COLO829 (cell line): ENCODE measurements at places on chromosomes 16 and 17.

- DNase-seq = no peak
These were observed 145.7 kb downstream of the STXBP4 start for GRCh38 chr17:55114283-55114682.

- no peak for DNase-seq
These were observed 4.1 kb downstream of the CCDC102A start for GRCh38 chr16:57532266-57532625.

DNA sequence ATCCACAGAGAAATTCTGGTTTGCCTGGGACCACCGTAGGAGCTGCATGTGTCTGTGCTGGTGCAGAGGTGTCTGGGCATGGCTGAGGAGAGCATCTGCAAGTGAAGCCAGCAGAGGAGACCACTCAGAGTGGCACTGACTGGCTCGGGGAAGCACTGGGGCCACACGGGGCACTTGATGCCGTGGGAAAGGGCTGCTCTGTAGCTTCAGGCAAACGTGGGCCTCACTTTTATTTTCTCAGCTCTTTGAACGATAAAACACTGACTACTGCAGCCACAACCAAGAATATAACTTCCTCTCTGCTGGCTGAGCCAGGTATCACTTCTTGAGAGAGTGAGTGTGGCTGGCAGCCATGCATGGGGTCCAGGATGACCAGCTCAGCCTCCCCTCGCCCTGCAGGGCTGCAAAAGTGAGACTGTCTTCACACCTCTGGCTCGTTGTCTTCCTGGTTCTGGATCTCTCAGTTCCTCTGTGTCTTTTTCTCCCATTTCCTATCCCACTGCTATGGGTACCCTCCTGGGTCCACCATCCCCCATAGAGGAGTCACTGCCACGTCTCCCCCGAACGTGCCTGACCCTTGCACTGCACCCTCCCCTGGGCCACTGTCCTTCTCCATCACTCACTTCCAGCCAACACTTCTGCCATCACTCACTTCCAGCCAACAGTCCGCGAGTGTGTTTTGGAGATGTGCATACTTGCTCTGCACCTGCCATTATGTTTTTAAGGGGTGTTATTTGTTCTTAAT lies 201.4 kb upstream of the CHMP6 start:
- no peak for DNase-seq

DNA sequence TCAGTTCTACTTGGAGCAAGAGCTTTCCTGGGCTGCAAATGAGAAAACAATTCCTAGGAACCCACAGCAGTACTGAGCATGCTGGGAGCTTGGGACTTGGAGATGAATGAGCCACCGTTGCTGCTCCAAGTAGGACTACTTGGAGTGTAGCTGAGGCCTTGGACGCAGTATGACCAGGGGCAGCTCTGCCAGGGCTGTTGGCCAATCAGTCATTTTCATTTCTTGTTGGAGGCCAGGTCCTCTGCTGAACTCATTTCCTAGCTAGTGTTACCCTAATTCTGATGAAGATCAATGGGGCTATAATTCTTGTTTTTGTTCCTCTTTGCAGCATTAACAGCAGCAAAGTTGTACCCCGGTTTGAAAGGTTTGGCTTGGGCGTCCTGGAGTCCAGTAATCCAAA lies 8.0 kb upstream of the LGALS9 start:
- DNase-seq = no peak

DNA sequence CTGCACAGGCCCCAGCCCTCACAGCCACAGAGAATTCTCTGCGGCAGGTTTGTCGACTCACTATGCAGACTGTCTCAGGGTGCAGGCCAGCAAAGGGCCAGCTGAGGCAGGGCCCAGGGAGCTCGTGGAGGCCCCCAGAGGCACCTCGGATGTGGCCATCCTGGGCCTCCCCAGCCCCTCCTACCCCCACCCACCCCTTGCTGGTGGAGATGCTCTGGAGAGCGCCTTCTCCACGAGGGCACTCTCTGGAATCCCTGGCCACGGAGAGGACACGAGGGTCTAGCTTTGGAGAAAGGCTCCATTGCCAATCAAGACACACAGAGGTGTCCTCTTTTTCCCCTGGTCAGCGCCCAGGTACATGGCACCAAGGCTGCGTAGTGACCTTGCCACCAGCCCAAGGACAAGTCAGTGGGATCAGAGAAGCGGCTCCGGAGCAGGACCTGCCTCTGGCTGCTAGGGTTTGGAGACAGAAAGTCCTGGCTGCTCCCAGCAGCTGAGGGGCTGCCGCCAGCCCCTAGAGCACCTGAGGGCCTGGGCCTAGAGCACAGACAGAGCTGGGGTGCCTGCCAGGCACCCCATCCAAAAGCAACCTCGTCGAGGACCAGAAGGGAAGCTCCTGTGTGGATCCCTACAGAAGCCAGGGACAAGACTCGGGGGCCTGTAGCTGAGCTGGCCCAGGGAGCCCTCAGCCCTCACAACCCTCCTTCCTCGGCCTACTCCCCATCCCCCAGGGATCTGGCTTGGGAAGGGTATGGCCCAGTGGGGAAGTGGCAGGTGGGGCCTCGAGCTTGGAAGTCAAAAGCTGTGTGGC lies 18.7 kb downstream of the ARL2BP start:
- DNase-seq = no peak

DNA sequence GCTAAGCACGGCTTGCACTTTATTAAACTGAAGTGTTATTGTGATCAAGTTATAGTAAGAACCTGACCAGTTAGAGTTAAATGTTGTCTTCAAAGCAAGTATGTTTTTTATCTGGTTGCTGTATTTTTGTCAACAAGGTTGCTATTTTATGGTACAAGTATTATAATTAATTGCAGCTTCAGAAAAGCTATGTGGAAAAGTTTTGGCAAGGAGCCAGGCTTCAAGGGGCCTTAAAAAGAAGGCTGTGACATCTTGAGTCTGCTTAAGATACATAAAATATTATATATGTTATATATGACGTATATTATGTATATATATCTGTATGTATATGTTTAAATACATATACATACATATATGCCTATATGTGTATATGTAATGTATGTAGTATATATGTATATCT lies 1461.2 kb upstream of the CDH8 start:
- DNase-seq = no peak

DNA sequence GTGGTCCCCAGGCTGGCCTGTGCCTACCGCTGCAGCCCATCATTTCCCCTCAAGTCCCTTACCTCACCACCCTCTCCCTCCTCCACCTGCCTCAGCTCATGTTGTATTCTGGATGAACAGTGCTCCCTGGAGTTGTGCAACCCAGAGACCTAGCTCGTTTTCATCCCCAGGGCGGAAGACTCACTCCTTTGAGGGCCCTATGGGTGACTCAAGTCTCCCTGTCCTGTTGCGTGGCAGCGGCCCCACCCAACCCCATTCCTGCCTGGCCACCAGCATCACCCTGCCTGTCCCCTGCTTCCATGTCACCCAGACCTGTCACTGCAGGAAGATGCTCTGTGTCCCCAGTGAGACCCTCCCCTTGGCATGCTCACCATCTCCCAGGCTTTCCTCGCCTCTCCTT lies 3.3 kb downstream of the ALOX12B start:
- DNase-seq = no peak

DNA sequence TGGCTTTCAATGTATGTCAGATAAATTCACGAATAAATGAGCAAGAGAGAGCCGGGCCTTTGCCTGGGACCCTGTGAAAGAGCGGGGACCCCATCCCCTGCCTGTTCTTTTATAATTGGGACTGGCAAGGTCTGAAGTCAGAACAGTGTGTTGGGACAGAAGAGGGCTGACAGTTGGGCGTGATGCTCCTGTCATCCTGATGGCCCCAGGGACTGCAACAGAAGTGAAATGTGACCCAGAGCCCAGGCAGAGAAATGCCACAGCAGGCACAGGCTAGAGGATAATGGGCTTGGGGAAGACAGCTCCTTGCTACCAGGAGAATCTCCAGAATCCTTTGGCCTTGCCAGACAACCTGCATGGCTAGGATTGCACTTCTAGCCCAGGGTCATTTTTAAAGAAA lies 37.9 kb downstream of the GSG1L start:
- DNase-seq = no peak

DNA sequence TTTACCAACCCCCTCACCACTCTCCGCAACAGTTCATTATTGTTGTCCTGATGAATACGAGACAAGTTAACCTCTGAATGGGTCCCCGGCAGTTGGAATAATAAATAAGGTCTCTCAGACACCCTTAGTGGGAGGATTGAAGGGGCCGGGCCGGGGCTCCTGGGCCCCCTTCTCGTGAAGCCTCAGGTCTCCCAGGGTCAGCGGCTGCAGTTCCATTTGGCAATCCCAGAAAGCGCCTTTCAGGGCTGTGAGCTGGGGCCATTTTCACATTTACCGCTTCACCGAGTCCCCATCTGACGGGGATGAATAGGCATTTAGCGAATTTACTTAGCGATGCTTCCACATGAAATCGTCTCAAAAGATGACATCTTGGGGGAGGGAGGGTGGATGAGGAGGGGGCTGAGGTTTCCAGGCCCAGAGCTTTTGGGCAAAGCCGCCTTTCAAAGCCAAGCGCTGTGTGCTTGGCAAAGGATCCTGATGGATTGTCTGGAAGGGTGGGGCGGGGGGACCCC lies 309.8 kb downstream of the XYLT1 start:
- no peak for DNase-seq

- DNase-seq = no peak
These were observed 21.4 kb downstream of the TTLL6 start for GRCh38 chr17:48795444-48796162.
